ENCODE measurements at places on chromosomes 6 and 20.

GRCh38 chr6:29626948-29627754, 5.8 kb downstream of the GABBR1 start:
- no peak overlapping the region for H3K27ac ChIP-seq
- H3K4me1 ChIP-seq = peaks cover 38% of the 10 kb centered on the region
- H3K4me3 ChIP-seq = peak overlapping the region; percentile 47
- H3K27me3 ChIP-seq = peaks cover 51% of the 10 kb centered on the region
- DNase-seq = no peak

DNA sequence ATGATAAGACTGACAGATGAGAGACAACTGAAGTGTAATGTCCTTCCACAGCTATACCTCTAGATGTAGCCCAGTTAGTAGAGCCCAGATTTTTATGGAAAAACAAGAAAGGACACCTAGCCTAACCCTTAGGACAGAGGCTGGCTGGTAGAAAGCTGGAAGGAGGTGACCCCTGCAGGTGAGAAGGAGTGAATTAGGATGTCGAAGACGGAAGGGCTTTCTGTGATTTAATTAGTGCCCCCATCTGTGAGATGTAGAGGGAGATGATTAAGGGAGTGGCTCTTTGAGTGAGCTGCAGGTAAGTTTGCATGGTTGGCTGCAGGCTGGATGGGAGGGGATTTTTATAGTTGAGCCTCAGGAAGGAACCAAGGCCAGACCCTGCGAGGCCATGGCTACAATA, 82.8 kb downstream of the GFRA4 start:
- H3K36me3 ChIP-seq = peaks cover 23% of the 10 kb centered on the region
- no peak for DNase-seq
- H3K4me1 ChIP-seq = no peaks in the 10 kb centered on the region
- H3K27me3 ChIP-seq = no peaks in the 10 kb centered on the region

GRCh38 chr6:5525209-5525608, 263.9 kb downstream of the FARS2 start:
- DNase-seq = no peak
- peaks cover 25% of the 10 kb centered on the region for H3K4me1 ChIP-seq
- peaks cover 5% of the 10 kb centered on the region for H3K36me3 ChIP-seq
- H3K4me3 ChIP-seq = no peak overlapping the region

DNA sequence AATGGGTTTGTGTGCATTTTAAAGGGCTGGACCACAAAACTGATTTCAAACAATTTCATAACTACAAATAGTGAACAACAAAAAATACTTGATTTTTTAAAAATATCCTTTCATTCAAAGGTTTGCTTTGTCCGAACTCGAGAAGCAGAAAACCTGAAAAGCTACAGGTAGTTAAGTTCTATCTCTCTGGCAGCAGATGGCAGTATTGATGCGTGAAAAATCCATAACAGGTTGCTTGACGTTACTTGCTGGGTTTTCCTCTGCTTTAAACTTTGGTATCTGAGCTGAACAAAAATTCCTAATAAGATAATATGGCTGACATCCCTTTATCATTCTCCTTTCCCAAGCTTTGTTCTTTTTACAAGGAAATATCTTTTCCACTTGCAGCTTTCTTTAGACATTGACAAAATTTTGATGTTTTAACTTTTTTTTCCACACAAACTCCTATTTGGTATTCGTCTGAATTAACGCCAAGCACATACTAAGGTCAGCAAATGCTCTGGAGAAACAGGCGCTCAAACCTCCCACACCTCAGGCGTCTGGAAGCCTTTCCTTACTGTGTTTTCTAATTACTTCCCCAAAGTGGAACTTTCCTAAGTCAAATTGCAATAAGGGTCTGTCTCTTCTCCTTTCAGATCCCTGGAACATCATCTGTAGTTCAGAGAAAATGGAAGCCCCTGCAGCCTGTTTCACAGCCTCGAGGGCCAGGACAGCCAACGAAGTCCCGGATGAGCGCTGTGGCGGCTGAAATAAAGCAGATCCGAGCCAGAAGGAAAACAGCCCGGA, 50.3 kb upstream of the GFRAL start:
- H3K27ac ChIP-seq = no peak overlapping the region
- H3K27me3 ChIP-seq = no peaks in the 10 kb centered on the region
- no peak for DNase-seq
- no peaks in the 10 kb centered on the region for H3K36me3 ChIP-seq
- no peaks in the 10 kb centered on the region for H3K4me1 ChIP-seq
- no peak overlapping the region for H3K4me3 ChIP-seq

GRCh38 chr6:18155864-18156421, 721 bp downstream of the KDM1B start:
- no peaks in the 10 kb centered on the region for H3K27me3 ChIP-seq
- peak overlapping the region; percentile 99 for H3K4me3 ChIP-seq
- H3K27ac ChIP-seq = peak overlapping the region; percentile 65
- peak; percentile 41 for DNase-seq

GRCh38 chr6:152049502-152049901, 242.0 kb downstream of the ESR1 start:
- no peak overlapping the region for H3K4me3 ChIP-seq
- H3K4me1 ChIP-seq = no peaks in the 10 kb centered on the region
- peaks cover 2% of the 10 kb centered on the region for H3K27me3 ChIP-seq
- H3K27ac ChIP-seq = no peak overlapping the region

DNA sequence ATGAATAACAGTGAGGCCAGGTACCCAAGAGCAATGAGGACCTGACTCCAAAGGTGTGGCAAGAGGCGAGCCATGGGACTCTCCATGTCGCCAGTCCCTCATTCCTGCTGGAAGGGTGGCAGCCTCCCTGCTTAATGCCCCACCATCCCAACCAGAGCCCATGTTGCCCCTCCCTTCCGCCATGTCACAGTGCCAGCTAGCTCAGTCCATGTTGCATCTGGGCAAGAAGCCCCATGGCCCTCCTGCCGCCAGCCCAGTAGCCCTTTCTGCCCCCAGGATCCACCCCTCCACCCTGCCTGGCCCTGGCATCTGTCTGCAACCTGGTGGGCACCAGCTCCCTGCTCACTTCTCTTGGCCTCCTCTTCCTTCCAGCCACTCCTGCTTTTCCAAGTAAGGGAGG, 6.0 kb upstream of the CPNE5 start:
- H3K27me3 ChIP-seq = peaks cover 13% of the 10 kb centered on the region
- no peak overlapping the region for H3K4me3 ChIP-seq
- no peaks in the 10 kb centered on the region for H3K36me3 ChIP-seq
- H3K4me1 ChIP-seq = peaks cover 8% of the 10 kb centered on the region

- H3K27me3 ChIP-seq = peaks cover 2% of the 10 kb centered on the region
- no peaks in the 10 kb centered on the region for H3K36me3 ChIP-seq
- H3K27ac ChIP-seq = no peak overlapping the region
- no peak for DNase-seq
Observed at GRCh38 chr6:11428895-11429294, 108.7 kb upstream of the TMEM170B start.

GRCh38 chr6:151498327-151498726, 4.5 kb downstream of the CCDC170 start:
- H3K4me1 ChIP-seq = peaks cover 17% of the 10 kb centered on the region
- no peak overlapping the region for H3K27ac ChIP-seq
- DNase-seq = no peak
- no peak overlapping the region for H3K4me3 ChIP-seq
- H3K27me3 ChIP-seq = peaks cover 46% of the 10 kb centered on the region

- no peaks in the 10 kb centered on the region for H3K27me3 ChIP-seq
- no peaks in the 10 kb centered on the region for H3K4me1 ChIP-seq
- no peak for DNase-seq
Observed at GRCh38 chr6:80938131-80938530, 814.4 kb downstream of the TENT5A start.

DNA sequence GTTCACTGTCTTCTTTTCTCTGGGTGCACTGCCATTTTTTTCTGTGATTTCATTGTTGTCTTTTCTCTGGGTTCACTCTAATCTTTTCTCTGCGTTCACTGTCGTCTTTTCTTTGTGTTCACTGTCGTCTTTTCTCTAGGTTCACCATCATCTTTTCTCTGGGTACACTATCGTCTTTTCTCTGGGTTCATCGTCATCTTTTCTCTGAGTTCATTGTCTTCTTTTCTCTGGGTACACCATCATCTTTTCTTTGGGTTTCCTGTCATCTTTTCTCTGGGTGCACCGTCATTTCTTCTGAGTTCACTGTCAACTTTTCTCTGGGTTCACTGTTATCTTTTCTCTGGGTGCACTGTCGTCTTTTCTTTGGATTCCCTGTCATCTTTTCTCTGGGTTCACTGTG, 137.6 kb upstream of the MAP3K4 start:
- H3K4me1 ChIP-seq = no peaks in the 10 kb centered on the region
- H3K27ac ChIP-seq = no peak overlapping the region
- H3K27me3 ChIP-seq = no peaks in the 10 kb centered on the region
- DNase-seq = no peak
- no peaks in the 10 kb centered on the region for H3K36me3 ChIP-seq

- peaks cover 18% of the 10 kb centered on the region for H3K27me3 ChIP-seq
- no peak overlapping the region for H3K4me3 ChIP-seq
- no peak overlapping the region for H3K27ac ChIP-seq
- H3K4me1 ChIP-seq = peaks cover 4% of the 10 kb centered on the region
- no peaks in the 10 kb centered on the region for H3K36me3 ChIP-seq
Observed at GRCh38 chr20:38270869-38271605, 10.5 kb upstream of the KIAA1755 start.

- no peak overlapping the region for H3K27ac ChIP-seq
- no peaks in the 10 kb centered on the region for H3K36me3 ChIP-seq
- no peak for DNase-seq
- no peaks in the 10 kb centered on the region for H3K27me3 ChIP-seq
- H3K4me3 ChIP-seq = no peak overlapping the region
Observed at GRCh38 chr6:48176645-48177308, 65.8 kb upstream of the PTCHD4 start.

- no peak for DNase-seq
- H3K27me3 ChIP-seq = no peaks in the 10 kb centered on the region
- H3K4me1 ChIP-seq = no peaks in the 10 kb centered on the region
- H3K36me3 ChIP-seq = no peaks in the 10 kb centered on the region
- no peak overlapping the region for H3K27ac ChIP-seq
- H3K4me3 ChIP-seq = no peak overlapping the region
Observed at GRCh38 chr6:101458336-101458735, 64.8 kb downstream of the GRIK2 start.

DNA sequence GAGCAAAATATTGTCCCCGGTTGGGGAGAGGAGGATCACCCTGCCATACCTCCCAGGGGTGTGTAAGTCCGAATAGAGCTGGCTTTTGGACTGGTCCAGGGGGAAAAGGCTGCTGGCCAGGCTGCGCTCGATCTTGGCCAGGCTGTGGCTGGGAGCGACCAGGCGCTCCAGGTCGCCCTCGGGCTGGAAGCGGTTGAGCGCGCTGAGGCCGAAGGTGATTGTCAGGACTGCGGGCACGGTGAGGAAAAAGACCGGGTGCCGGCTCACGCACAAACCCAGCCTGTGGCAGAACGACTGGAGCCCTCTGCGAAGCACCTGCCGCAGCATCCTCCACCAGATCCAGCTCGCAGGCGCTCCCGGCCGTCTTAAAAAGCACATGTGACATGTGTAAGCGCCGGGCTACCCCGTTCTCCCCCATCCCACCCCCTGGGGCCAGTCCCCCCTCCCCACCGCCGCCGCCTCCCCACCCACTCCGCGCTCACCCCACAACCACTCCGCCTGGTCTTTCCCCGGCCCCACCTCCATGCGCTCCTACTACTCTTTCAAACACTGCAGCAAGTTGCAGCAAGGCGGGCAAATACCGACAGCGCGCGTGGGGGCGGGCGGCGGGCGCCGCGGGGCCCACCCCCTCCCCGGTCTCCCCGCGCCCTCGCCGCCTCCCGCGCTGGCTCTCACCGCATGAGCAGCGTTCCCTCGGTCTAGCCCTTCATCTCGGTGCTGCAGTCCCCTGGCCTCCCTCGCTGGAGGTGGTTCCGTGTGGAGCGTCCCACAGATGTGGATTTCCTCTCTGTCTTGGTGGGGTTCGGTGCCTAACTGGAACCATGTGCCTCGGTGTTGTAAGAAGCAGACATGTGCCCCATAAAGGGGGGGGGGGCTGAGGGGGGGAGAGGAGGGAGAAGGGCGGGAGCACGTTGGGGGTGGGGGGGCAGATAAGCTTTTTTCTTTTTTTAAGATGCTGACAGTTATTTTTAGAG, 42.4 kb downstream of the PTCHD4 start:
- no peak for DNase-seq
- no peak overlapping the region for H3K27ac ChIP-seq
- peaks cover 23% of the 10 kb centered on the region for H3K27me3 ChIP-seq
- no peaks in the 10 kb centered on the region for H3K36me3 ChIP-seq

DNA sequence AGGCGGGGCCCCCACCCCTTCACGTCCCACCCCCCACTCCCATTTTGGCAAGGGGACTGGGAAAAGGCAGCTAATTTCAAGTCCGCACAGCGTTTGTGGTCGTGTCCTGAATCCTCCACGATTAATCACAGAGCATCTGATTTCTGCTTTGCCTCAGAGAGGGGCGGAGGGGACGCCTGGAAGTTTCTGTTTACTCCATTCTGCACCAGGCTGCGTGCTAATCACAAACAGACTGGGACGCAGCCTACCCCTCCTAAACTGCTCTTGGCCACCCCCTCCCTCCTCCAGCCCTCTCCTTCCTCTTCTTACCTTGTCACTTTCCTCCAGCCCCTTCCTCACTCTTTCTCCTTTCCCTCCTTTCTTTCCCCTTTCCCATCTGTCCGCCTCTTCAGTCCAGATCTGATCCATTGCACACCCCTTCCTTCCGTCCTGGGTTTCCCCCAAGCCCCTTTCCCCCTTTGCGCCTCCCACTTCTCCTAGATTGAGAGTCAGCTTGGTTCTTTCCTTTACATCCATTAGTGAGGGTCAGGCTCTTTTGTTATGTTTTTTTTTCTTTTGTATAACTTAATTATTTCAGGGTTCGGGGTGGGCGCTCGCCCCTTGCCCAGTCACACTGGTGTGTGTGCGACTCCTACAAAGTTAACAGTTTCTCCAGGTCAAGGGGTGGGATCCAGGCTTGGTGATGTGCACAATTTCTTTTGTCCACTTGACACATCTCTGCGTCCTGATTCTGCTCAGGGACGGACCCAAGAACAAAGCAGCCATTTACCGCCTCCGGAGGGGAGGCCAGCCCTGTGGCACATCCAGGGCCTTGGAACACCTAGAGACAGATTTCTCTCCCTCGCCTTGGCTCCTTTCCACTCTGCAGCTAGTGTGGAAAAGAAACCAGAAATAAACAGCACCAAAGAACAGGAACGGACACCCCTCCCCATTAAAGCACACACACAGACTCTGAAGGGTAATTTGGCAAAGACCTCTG, 520 bp upstream of the RIPOR3 start:
- H3K4me1 ChIP-seq = peaks cover 7% of the 10 kb centered on the region
- no peak overlapping the region for H3K27ac ChIP-seq
- DNase-seq = no peak
- H3K36me3 ChIP-seq = no peaks in the 10 kb centered on the region
- no peak overlapping the region for H3K4me3 ChIP-seq

GRCh38 chr6:13474360-13474759, 13.0 kb downstream of the GFOD1 start:
- no peaks in the 10 kb centered on the region for H3K36me3 ChIP-seq
- H3K4me3 ChIP-seq = no peak overlapping the region
- H3K27me3 ChIP-seq = no peaks in the 10 kb centered on the region
- H3K27ac ChIP-seq = no peak overlapping the region
- no peak for DNase-seq
- no peaks in the 10 kb centered on the region for H3K4me1 ChIP-seq

DNA sequence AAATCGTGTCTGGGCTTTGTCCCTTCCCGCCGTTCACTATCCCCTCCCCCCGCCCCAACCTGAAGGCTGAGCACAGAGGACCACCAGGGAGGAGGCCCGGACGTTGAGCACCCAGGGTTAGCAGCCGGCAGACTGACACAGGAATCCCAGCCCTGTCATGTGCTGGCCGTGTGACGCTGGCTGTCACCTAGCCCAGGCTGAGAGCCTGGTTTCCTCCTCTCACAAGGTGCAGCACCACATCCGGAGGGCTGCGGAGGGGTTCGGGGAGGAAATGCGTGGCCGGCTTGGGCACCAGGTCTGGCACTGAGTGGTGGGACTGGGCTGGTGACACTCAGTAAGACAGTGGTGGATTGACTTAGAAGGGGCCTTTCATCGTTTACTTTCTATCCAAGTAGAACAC, 4.6 kb upstream of the LSM14B start:
- no peak overlapping the region for H3K4me3 ChIP-seq
- H3K27me3 ChIP-seq = no peaks in the 10 kb centered on the region
- H3K27ac ChIP-seq = peak overlapping the region; percentile 40
- H3K36me3 ChIP-seq = peaks cover 3% of the 10 kb centered on the region

Data from activated CD4-positive, alpha-beta memory T cell treated with anti-CD3 and anti-CD28 coated beads, Interleukin-2, amount 10 ng/mL, durations not matched to agents 7 days and 5 days (primary cell).